ENCODE measurements at places on chromosomes 6 and 20.

- DNase-seq = no peak
These were observed 33.7 kb downstream of the ROS1 start for GRCh38 chr6:117391874-117392583.

DNA sequence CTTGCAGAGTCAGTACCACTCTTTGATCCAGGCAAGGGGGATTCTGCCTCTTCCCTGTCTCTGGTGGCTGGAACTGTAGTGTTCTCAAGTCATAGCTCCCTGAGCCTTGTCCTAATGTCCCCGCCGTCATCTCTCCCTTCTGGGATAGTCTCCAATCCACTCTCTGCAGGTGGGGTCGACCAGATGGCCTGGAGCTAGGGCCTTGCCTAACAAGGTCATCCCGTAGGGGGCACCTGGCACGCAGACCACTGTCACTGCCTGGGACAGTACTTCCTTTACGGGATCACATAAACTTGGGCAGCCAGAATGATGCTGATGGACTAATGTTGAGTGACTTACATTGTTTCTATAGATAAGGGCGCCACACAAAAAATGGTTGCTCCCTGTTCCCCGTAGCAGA lies 118.9 kb upstream of the SLC22A23 start:
- DNase-seq = no peak

DNA sequence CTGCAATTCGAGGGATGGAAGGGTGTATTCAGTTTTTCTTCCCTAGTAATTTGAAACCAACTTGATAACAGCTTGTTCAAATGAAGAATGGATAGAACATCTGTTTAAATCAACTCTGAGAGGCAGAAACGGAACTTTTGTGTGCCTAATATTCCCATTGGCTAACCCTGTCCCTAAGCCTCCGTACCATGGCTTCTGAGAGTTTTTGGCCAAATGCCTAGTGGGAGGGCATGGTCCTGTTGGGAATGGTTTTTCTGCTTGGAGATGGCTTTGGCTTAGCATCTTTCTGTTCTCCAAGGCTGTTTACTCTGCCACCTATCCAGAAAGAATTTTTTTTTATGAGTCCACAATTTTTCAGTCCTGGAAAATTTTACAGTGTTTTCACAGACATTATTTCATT lies 126.7 kb upstream of the MLIP start:
- DNase-seq = no peak

DNA sequence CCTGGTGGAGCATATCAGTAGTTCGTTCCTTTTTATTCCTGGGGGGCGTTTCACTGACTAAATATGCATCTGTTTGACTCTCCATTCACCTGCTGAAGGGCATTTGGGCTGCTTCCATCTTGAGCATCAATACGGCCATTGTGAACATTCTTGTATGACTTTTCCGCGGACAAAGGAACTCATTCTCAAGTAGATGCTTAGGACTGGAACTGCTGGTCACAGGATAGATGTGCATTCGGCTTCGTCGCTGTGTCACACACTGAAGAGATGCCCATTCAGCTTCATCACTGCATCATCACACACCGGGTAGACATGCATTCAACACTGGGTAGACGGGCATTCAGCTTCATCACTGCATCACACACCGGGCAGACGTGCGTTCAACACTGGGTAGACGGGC lies 95.3 kb downstream of the TAF4 start:
- no peak for DNase-seq

DNA sequence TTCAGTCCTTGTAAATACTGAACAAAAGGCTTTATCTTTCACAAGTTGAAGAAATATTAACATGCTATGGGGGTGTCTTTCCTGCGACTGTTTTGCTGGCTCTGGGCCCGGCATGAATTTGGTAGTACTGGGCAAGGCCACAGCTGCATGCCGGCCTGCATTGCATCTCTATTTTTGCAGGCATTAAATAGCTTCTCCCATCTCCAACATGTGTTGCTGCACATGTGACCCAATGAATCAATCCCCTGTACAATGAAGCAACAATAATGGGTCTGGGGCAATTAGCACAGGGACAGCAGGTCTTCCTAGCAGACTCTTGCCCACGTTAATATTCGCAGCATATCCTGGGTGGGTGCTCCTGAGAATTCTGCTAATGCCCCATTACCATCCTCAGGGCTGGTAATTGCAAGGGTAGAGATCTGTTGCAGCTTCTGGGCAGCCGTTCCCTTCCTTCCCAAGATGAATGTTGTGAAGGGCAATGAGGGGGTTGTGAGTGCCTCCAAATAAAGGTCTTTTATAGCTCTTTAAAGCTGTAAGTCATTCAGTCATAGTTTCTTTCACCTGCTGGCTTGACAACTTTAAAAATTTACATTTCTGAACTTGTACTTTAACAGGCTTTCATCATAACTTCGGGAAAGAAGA lies 24.3 kb upstream of the CDYL start:
- peak; percentile 32 for DNase-seq

GRCh38 chr6:54646069-54646950 lies 200.3 kb upstream of the FAM83B start:
- peak; percentile 23 for DNase-seq

DNA sequence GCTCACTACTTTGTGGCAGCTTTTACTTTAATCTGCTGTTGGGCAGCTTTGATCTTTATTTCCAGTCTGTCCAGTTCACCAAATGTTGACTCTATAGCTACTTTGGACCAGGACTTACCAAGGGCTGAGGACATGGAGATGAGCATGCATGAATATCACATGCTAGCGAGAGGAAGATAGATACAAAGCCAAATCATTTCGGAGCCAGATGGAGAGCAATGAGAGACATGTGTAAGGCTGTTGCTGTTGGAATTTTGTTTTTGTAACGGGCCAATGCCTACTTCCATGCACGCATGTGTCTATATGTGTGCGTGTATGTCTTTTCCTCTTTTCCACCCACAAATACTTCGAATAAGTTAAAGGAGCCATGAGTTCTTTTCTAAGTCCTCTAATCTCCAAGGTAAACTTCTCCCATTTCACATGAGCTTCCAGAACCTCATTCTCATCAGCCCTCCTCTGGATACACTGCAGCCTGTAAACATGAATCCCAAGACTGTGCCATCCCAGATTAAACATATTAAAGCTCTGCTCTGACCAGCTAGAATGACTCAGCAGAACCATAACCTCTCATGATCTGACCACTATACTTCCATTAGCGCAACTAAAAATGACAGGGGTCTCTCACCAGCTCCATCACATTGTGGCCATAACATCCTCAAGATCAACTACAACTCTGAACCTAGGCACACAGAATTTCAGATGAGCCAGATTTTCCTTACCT lies 160.7 kb downstream of the LRFN2 start:
- no peak for DNase-seq

GRCh38 chr6:14082771-14083170 lies 34.8 kb upstream of the CD83 start:
- no peak for DNase-seq

- DNase-seq = no peak
These were observed 648.7 kb upstream of the FLRT3 start for GRCh38 chr20:14986026-14986655.

- DNase-seq = no peak
These were observed 31.2 kb downstream of the RREB1 start for GRCh38 chr6:7138921-7139358.

DNA sequence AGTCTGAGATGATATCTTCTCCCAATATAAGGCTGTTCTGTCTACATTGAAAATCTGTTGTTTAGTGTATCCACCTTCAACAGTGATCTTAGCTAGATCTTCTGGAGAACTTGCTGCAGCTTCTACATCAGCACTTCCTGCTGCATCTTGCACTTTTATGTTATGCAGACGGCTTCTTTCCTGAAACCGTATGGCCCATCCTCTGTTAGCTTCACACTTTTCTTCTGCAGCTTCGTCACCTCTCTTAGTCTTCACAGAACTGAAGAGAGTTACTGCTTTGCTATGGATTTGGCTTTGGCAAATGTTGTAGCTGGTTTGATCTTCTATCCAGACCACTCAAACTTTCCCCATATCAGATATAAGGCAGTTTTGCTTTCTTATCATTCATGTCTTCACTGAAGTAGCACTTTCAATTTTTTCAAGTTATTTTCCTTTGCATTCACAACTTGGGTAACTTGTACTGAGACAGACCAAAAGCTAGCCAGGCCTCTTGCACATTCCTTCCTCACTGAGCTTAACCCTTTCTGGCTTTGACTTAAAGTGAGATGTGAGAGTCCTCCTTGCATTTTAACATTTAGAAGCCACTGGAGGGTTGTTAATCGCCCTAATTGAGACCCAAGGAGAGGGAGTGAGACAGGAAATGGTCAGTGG lies 110.1 kb downstream of the PREP start:
- no peak for DNase-seq

DNA sequence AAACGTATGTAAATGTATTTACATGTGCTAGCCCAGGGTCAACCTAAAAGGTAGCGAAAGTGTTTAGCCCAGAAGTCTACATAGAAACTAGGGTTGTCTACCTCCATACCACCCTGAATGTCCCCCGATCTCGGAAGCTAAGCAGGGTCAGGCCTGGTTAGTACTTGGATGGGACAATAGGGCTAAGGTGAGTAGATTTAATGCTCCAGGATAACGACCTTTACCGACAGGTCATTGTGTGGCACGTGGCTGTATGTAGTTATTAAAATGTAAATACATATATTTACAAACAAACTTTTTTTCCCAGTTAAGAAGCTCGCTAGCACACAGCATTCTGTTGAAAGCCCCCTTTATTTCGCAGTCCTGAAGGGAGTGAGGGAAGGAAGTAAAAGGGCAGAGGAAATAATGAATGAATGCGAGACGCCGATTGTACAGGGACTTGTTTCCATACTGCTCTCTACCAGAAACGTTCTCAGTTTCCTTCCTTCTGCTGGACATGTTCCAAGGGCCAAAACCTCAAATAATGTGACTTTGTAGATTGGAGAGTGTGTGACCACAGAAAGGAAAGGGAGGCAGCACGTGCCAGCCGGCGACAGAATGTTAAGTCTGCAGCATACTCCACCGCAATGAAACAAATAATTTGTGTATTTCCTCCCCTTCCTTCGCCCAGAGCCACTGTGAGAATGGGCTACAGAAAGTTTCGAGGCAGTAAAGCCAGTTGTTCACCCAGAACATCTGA lies 612 bp downstream of the ADAT2 start:
- no peak for DNase-seq

DNA sequence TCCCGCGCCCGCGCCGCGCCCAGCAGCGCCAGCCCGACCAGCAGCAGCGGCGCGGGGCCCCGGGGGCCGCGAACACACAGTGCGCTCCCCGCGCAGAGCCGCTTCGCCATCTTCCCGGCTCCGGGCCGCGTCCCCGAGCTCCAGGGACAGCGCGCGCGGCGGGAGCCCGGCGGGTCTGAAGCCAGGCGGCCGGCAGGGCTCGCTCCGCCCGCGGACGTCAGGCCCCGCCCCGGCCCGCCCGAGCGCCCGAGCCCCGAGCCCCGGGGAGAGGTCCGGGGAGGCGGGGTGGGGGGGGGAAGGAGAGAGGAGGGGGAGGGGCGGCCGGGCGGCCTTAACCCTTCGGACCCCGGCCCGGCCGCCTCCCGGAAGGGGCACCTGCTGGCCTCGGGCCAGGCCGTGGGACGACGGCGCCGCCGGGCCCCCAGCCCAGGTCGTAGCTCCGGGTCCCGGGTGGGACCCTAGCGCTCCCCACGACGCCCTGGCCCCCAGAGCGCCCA lies at the start of gene LAMA5:
Gene LAMA5, minus strand, starts transcription at position 177 of the 497 bp plus-strand sequence. Its CDS starts 67 bp downstream, at position 110.
- DNase-seq = peak; percentile 47

DNA sequence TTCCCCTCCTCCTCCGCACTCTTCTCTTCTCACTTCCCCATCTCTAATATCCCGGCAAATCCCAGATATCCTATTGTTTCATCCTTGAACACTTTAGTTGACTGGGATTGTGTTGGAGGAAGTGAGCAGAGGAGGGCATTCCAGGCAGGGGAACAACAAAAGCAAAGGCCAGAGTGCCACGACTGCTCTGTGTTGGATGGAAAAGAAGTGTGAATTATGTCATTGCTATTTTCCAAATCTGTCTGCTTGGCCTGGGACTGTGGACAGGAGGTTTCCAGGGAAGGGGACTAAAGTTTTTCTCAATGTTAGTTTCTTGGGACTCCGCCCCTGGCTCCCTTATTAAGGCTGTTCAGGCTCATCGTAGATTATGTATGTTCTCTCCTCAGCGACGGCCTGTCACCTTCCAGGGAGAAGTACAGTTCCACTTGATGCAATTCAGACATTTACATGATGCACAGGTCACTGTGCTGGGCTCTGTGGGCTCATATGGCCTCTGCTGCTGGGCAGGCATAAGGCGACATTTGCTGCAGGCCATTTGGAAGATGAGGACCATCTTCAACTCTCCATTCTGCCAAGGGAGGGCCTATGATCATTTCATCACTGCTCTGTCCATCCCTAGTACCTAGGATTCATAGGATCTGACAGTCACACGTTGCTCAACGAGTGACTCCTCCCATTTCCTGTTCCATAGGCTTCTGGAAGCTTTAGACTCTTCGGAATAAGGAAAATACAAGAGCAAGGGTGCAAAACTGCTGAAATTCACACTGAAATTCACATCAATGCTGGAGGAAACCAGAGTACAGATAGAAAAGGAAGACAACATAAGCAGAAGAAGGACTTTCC lies 99.1 kb upstream of the KCNK16 start:
- DNase-seq = no peak

DNA sequence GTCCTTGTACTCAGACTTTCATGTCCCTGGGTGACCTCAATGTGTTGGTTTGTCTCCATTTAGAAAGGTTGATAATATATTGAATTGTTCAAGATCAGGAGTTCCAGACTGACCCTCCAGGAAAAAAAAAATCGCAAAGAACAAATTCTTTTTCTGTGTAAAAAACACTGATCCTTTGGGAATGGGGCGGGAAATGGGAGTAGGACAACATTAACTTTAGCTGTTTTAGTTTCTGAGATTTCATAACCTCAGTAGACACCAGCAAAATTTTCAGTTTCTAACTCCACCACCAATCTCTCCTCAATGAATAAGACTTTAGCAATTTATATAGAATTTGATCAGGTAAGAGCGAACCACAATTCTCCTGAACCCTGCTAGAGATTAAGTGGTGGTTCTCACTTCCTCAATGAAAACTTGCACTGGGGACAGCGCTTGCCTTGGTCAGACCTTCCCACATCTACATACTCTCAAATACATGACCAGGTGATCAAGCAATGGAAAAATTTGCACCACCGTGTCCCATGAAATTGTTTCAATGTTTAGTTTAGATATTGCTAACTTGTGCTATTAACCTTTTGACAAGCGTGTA lies 231.2 kb upstream of the PLN start:
- no peak for DNase-seq

DNA sequence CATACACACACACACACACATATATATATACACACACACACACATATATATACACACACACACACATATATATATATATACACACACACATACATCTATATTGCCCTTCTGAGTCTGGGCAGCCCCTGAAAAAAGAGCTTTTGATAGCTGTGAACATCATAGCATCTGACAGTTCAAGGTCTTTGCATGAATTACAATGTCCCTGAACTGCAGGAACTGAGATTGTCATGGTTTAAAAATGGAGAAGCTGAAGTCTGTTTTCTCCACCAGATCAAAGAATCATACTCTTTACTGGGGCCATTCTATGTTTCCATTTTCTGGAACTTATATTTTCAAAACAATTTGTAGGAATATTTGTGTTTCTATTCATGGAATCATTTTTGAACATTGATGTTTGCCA lies 189.8 kb downstream of the ZDHHC14 start:
- DNase-seq = no peak

Data from right hindlimb (tissue), 1 donor.